ENCODE measurements at places on chromosomes 4 and X.
A peak's percentile ranks its signal among the peaks of the same experiment; 100 is the strongest.

GRCh38 chrX:5708251-5708650, 520.4 kb downstream of the NLGN4X start:
- no peak for DNase-seq

GRCh38 chr4:138595731-138596460, 353.7 kb upstream of the SLC7A11 start:
- DNase-seq: no peak

DNA sequence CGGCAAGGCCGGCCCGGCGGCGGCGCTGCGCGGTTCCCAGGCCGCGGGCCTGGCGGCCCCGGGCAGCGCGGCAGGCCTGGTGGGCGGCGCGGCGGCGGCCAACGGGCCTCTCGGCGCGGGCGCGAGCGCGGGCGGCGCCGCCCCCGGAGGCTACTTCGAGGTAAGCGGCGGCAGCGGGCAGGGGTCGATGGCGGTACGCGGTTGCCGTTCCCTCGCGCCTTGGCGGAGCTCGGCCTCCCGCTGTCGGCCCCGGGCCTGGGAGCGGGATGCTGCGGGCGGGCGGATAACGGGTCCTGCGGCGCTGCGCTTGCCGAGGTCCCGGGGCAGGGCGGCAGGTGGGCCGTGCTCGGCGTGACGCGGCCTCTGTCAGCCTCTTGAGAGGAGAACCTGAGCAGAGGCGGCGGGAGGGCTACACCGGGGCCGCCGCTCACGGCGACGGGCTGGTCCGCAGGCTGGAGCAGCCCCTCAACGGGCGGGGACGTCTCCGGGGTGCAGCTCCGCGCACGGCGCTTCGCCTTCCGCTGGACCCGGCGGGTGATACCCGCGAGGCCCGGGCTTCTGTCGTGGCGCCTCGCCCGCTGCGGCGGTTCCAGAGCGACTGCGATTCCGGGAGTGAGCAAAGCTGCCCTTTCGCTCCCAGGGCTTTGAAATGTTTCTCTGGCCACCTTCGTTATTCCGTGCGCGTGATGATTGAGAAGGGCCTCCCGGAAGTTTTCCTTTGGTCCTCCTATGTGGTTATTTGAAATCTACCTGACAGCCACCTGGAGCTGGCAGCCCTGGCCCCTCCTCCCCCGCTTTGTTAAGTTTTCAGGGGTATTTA, 774 bp downstream of the FAM193A start:
- peak; percentile 42 for DNase-seq

DNA sequence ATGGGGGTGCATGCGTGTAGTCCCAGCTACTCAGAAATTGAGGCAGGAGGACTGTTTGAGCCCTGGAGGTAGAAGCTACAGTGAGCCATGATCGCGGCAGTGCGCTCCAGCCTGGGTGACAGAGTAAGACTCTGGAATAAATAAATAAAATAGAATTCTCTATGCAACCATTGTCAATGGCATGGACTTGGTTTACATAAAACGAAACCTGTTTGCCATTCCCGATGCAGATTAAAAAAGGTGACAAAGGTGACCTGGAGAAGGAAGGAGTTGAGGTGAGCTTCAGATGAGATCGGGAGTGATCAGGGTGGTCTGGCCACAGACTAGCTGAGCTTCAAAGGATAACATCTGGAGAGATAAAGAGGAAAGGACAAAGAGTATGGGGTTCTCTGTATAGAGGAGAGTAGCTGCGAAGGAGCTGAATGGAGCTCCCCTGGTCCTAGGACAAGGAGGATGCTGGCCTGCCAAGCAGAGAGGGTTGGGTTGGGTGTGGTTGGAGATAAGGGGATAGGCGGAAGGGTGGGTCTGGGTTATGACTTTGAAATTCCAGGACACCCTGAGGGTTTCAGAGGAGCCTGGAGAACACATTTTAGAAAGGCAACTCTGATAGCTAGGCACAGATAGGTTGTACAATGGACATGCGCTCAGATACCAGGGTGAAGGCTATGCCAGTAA, 98.6 kb downstream of the RBM47 start:
- DNase-seq: no peak

- DNase-seq: no peak
Observed at GRCh38 chr4:3781193-3781886, 15.2 kb downstream of the ADRA2C start.
